Stimulated activated CD8-positive, alpha-beta memory T cell treated with anti-CD3 and anti-CD28 coated beads, Interleukin-7, amount 100 ng/mL, for 24 hours (primary cell): ENCODE measurements at places on chromosomes 2 and 18.
A peak's percentile ranks its signal among the peaks of the same experiment; 100 is the strongest.

DNA sequence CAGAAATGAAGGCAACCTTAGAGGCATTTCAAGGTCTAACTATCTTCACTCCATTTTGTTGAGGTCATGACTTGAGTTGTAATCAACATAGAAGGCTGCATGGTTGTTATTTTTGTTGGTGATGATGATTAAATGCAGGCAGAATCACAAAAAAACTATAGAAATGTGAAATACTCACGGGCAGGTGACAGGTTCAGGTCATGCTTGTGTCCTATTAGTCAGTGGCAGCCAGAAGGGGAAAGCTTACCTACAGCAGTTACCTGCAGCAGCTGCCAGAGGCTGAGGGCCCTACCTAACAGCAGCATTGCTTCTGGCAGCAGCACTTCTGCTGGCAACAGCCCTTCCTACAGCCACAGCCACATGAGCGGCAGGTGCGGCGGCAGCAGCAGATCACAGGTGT lies 394 bp downstream of the SCYGR3 start:
- DNase-seq = no peak

DNA sequence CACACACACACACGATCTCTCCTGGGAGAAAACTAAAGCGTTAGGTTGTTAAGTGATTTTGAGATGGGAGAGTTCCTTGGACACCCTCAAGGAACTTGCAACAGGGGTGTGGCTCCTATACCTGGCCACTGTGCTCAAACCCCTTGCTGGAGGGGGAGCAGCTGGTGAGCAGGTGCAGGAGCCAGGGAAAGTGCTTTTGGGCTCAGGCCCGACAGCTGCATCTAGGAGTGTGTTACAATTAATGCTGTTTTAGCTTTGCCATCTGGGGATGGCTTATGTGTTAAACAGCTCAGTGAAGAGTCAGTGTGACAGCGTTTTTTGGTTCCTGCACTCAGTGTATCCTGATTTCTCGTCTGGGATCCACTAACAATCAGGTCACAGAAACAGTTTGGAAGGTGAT lies 510.8 kb downstream of the TRIB2 start:
- DNase-seq = no peak

GRCh38 chr2:52193804-52194203 lies 1161.9 kb upstream of the NRXN1 start:
- no peak for DNase-seq

DNA sequence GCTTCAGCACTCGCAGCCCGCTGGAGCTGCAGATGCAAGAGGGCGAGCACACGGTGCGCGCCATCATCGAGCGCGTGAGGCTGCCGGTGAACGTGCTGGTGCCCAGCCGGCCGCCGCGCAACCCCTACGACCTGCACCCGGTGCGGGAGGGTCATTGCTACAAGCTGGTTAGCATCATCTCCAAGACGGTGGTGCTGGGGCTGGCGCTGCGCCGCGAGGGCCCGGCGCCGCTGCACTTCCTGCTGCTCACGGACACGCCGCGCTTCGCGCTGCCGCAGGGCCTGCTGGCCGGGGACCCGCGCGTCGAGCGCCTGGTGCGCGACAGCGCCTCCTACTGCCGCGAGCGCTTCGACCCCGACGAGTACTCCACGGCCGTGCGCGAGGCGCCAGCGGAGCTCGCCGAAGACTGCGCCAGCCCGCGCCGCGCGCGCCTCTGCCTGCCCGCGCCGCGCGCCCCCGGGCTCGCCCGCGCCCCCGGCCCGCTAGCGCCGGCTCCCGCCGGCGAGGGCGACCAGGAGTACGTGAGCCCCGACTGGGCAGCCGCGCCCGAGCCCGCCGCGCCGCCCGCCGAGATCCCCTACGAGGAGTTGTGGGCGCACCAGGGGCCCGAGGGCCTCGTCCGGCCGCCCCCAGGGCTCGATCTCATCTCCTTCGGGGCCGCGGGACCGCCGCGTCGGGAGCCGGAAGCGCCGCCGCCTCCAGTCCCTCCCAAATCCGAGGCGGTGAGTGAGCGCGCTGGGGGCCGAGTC lies 11.8 kb downstream of the GAREM2 start:
- DNase-seq = peak; percentile 53

DNA sequence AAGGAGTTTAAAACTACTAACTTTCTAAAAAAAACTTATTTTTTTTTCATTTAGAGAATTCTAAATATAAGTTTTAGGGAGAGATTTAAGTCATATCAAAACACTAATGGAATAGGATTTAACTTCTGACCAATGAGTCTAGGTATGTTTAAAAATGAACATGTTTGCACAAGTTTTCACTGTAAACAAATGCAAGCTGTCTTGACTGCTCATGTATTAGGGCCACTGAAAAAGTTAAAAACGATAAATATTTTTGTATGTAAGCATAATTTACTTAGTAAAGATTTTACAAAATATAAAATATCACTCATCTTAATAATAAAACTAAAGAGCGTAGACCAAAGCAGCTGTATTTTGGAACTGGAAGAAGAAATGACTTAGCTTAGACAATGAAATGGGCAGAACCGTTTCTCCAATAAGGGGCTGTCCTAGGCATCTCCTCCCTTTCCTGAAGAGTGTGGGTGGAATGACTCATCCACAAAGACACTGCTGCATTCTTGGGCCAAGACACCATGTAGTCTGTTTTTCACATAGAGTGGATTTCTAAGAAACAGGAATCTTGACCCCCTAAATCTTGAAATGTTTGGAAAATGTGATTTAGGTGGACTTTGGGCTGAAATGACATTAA lies 118.8 kb downstream of the MEP1B start:
- DNase-seq = no peak

DNA sequence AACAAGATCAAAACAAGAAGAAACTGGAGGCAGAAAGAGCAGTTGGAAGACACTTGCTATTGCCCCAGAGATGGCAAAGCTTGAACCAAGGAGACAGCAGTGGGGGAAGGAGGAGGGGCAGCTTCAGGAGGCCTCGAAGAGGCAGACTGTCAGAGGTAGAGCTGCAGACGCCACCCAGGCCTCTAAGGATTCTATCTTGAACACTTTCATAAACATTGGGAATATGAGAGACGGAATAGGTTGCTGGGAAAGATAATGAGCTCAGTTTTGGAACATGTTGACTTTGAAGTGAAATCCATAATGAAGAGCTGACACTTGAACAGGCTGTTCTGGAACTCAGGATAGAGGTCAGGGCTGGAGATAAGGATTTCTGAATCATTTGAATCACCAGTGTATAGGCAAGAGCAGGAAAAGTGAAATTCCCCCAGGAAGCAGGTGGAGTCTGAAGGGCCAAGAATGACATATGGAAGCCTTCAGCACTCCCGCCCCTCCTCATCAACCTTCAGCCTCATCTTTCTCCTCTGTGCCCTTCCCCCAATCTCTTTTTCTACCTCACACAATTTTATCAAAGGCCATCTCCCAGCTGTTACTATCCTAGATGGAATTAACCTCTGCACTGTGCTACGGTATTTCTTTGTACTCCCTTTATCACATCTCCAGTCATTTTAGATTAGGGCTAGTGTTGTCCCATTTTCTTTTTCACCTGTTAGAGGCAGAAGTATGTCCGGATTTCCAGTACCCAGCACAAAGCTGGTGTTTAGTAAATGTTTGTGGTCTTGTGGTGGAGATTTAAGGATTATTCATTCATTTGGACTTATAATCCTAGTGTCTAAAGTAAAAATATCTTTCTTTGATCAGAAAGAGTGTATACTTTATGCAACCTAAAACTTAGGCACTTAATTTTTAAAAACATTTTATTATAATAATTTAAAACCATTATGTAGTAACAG lies 47.5 kb upstream of the RTN4 start:
- no peak for DNase-seq
